ENCODE measurements at places on chromosomes 4 and X. TPM values are rescaled to one million over a fixed set of nuclear protein-coding genes. Genes with fewer than 3 reads are reported as not detected.
A peak's percentile ranks its signal among the peaks of the same experiment; 100 is the strongest.

DNA sequence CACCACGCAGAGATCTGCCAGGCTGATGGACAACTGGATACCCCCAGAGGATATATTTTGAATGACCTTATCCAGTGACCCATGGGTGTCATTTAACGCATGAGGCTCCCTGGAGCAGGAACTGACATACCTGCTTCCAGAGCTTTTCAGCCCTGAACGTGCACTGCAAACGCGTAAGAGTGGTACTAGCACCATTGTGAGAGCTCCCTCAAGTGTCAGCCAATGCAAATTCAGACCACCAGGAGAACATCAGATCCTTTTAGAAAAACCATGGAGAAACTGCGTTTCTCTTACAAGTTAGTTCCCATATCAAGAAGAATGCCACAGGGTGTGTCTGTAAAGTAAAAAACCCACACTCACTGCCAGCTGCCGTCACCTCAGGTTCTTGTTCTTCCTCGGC, 7.3 kb downstream of the TREX2 start:
- no peak for DNase-seq
- peaks cover 26% of the 10 kb centered on the region for H3K27me3 ChIP-seq
- H3K4me1 ChIP-seq: no peaks in the 10 kb centered on the region
- no peaks in the 10 kb centered on the region for H3K36me3 ChIP-seq
- no peak overlapping the region for H3K4me3 ChIP-seq

DNA sequence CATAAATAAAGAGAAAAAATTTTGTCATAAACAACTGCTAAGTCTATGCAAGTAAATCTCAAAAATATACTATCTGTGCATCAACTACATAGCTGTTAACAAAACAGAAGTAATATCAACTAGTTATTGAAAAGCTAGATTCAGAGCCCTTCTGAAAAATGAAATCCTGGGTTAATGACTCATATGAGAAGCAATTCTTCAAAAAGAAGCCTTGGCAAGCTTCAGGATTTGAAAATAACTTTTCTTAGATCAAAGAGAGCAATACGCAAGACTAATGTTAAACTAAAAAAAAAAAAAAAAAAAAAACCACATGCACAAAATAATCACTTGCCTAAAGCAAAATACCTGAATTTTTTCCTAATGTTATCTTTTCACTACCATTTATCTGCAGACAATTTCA, 566.1 kb upstream of the BOD1L1 start:
- no peaks in the 10 kb centered on the region for H3K4me1 ChIP-seq
- no peak overlapping the region for H3K4me3 ChIP-seq
- no peak overlapping the region for H3K27ac ChIP-seq
- H3K27me3 ChIP-seq: peaks cover 7% of the 10 kb centered on the region
- no peaks in the 10 kb centered on the region for H3K36me3 ChIP-seq
- DNase-seq: no peak

DNA sequence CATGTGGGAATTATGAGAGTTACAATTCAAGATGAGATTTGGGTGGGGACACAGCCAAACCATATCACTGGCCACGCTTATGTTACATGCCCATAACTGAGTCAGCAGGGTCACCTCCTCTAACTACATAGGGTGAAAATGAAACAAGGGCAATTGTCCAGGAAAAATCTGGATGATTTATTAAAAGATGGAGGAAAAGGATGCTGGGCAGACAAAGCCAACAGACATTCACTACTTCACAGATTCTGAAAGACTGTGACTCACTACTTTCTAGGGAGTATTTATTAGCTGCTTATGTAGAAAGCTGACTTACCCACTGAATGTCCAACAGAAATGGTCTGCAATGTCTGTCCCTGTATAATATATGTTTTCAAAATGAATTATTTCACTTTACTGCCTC, 72.4 kb downstream of the APBB2 start:
- no peak for DNase-seq
- H3K27me3 ChIP-seq: no peaks in the 10 kb centered on the region
- no peaks in the 10 kb centered on the region for H3K36me3 ChIP-seq
- no peak overlapping the region for H3K4me3 ChIP-seq

DNA sequence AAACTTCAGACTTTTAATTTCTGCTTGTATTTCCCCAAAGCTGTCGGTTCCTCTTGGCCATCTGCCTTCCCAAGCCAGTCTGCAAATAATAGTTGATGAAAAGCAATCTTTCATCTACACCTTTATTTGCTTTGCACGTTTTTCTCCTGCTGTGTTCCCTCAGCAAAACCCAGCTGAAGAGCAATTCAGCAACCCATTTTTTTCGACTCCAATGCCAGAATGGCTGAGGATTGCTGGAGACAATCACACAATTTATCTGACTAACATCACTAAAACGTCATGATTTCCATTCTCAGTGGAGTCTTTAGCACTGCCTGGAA, 94.3 kb downstream of the GPRIN3 start:
- no peak overlapping the region for H3K27ac ChIP-seq
- no peak for DNase-seq

DNA sequence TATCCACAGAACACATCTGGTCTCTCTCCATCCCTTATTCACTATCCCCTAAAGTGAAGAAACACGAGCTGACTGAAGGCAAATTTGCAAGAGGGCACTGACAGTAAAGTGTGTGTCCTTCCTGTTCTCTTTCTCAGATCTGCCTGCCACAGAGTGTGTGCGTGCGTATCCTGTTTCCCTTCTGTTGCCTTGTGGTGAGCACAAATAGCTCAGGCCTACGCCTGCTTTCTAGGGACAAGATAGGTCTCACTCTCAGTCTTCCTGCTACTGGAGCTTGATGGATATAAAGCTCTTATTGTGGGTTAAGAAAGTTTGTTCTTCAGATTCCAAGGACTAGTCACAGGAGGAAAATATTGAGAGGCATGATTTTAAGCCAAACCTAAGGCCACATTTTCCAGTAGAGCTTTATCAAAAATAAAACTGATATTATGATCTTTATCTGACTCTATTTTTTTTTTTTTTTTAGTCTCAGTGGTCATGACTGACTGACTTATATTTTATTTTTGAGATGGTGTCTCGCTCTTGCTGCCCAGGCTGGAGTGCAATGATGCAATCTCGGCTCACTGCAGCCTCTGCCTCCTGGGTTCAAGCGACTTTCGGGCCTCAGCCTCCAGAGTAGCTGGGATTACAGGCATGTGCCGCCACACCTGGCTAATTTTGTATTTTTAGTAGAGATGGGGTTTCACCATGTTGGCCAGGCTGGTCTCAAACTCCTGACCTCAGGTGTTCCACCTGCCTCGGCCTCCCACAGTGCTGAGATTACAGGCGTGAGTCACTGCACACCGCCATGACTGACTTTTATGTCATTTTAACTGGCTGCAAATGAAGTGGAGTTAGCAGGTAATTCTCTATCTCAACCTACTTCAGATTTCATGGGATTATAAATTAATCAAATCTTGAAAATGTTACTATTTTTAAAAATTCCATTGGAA, 140.3 kb upstream of the SH3RF1 start:
- H3K27me3 ChIP-seq: no peaks in the 10 kb centered on the region
- peak overlapping the region; percentile 12 for H3K27ac ChIP-seq
- H3K4me3 ChIP-seq: peak overlapping the region; percentile 51

Gene MND1
- total RNA-seq: 29.8 TPM

Gene STPG2
- not detected for total RNA-seq

Data from activated T-cell treated with anti-CD3 and anti-CD28 coated beads, Interleukin-2, amount 50 U/mL, for 72 hours (primary cell).